ENCODE measurements at places on chromosomes 6 and 20.

GRCh38 chr6:15907914-15908518, 220.9 kb upstream of the MYLIP start:
- DNase-seq, result no peak

- no peak for DNase-seq
Observed at GRCh38 chr6:130787726-130788500, 39.3 kb upstream of the SMLR1 start.

GRCh38 chr6:153849072-153849779, 189.8 kb upstream of the OPRM1 start:
- no peak for DNase-seq

DNA sequence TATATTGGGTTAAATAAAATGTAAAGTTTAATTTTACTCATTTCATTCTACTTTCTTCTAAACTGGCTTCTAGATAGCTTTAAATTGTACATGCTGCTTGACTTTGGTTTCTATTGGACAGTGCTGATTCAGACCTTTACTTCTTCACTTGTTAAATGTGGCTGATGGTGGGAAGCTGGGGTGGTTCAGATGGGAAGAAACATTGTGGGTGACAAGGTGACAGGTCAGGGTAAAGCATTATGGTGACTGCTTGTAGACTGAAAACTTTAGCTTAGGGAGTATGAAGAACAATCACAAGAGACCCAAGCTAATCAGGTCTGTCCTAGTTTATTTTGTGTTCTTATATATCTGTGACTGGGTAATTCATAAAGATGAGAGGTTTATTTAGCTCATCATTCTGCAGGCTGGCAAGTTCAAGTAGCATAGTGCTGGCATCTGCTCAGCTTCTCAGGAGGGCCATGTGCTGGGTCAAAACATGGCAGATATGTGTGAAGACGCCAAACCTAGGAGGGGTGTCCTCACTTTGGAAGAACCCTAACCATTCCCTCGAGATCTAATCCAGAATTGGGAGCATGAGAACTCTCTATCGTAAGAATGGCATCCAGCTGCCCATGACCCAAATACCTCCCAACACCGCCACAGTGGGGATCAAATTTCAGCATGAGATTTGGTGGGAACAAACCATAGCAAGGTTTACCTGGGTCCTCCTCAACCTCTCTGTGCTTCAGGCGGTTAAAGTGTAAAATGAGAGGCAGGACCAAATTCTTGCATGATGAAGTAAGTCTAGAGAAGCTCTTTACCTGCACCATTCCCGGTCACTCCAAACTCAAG, 102.8 kb downstream of the FYN start:
- no peak for DNase-seq

DNA sequence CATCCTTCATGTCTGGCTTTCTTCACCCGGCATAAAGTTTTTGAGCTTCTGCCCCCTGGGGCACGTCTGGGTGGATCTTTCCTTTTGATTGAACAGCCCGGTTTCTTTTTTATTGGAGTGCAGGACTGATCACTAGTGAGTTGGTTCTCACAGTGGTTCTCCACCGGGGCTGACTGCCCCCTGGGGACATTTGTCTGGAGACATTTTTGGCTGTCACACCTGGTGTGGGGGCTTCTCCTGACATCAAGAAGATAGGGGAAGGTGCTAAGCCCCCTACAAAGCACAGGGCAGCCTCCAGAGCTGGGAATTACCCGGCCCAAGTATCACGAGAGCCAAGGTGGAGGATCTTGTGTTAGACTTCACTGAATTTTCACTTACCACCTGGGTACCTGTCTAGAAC, 25.7 kb upstream of the IRF4 start:
- no peak for DNase-seq

DNA sequence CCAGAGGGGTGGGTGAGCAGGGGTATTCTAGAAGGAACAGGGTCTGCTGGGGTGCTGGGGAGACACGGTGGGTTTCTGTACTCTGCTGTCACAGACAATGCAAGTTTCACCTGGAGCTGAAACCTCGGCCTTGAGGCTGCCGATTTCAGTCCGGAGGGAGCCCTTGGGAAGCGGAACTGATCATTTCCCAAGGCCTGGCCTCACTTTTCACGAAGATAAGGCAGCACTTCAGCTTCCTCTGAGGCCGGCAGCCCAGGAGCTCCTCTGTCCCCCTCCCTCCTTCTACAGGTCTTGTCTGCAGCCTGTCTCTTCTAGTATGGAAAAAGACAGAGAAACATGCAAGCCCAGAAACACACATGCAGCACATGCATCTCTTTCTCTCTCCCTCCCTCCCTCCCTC, 242.1 kb downstream of the CDC5L start:
- no peak for DNase-seq

GRCh38 chr6:170036916-170037315, 254.0 kb downstream of the DLL1 start:
- DNase-seq, result peak; percentile 15

DNA sequence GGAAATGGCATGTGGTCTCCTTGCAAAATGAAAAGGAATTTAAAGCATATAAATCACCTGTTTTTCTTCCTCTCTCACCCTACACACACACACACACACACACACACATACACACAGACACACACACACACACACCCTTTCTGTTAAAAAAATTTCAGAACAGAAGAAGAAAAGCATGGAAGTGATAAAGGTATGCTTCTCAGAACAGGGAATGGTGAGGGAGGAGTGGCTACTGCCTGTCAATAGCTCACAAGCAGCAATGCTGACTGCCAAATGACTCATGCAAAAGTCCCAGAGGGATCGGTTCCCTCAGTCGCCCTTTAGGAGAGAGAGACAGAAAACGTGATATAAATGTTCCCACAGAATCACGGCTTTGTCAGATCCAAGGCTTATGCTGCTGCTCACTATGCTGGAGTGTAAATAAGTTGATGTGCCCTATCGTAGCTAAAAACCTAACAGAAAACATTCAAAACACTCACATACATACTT, 102.6 kb downstream of the IBTK start:
- no peak for DNase-seq

All from kidney (tissue), 22 donors.